ENCODE measurements at places on chromosomes 13 and 19.

DNA sequence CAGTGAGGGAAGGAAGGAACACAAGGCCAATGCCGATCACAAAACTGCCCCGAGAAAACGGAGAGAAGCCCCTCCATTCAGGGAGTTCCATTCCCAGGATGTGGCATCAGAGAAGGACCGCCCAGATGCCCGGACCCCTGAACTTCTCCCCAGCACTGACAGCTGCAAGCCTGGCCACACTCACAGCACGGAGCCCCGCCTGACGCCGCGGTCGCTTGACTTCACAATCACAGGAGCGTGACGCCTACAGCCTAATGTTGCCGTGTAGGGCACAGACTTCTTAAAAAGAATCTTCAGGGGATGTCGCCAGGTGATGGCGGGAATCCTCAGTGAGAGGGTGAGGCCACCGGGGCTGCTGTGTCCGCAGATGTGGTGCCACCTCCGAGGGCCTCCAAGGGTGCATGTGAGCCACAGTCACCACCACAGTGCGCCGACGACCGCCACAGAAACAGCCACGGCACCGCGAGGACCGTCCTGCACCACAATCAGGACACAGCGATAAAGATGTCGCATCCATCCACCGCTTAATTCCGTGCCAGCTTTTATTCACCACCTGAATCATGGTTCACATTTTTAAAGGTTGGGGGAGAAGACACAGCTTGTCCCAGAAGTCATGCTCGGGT lies 77.2 kb downstream of the SPACA7 start:
- no peak for DNase-seq

- no peak for DNase-seq
These were observed 89.3 kb downstream of the NUFIP1 start for GRCh38 chr13:44899967-44900366.

- no peak for DNase-seq
These were observed 2062.1 kb downstream of the PCDH9 start for GRCh38 chr13:65168026-65168425.

DNA sequence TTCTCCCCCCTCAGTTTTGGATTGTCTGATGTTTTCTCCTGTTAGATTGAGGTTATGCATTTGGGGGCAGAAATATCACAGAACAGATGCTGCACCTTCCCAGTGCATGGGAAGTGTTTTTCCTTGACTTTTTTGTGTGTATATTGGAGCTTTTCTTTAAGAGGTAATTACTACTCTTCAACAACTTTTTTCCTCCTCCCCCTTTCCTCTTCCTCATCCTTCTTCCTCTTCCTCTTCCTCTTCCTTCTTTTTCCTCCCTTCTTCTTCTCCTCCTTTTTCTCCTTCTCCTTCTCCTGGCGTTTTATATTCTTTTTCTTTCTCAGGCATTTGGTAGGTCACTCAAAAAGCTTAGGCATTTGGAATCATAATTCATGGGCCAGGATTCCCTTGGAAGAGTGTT lies 18.1 kb upstream of the SPATA13 start:
- no peak for DNase-seq

Data from GM23248 (cell line).